ELF-1 (cell line): ENCODE measurements at places on chromosomes 12 and 14.

DNA sequence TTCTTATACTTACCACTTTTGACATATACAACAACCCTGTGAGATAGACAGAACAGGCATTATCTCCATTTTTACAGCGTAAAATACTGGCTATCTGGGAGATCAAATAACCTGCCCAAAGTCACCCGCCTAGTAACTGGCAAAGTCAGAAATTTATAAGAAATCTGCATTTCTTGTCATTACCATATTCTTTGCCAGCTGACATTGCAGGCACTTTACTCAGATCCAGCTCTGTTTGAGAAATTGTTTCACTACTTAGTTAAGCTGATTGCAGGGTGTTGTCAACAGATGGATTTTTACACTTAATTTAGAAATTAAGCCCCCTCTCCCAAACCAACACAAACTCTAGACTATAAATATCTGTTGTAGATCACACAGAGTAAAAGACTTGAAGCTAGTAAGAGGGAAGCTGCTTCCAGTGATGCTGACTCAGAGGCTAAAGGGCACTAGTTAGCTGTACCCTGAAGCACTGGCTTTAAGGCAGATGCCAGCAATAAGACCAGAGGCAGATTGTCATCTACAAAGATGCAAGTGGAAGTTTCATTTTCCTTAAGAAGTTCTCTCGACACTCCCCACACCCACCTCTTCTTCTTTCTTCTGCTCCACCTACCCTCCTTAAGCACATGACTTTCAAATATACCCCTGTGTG lies 153.1 kb downstream of the ANO6 start:
- DNase-seq, result no peak

DNA sequence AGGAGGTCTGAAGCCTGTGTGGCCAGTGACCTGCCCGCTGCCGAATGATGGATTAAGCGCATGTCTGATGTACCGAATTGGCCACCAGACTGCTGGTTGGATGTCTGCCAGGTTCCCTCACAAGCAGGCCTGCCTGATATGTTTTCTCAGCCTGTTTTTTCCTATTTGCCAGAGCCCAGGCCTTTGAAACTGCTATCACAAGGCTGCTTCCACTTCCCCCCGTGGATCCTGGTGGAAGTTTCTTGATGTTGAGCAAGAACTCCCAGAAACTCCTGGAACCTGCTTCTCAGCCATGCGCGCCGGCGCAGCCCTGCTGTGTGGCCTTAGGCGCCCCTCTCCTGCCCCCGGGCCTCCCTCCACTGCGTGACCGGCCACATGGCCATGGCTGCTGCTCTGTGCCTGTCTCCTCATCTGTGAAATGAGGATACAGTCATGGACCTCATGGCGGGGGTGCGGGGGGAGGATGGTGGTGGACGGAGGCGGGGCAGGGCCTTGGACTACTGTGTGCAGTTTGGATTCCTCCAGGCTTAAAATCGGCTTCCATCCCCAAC lies 56.6 kb downstream of the CALM1 start:
- DNase-seq, result no peak

DNA sequence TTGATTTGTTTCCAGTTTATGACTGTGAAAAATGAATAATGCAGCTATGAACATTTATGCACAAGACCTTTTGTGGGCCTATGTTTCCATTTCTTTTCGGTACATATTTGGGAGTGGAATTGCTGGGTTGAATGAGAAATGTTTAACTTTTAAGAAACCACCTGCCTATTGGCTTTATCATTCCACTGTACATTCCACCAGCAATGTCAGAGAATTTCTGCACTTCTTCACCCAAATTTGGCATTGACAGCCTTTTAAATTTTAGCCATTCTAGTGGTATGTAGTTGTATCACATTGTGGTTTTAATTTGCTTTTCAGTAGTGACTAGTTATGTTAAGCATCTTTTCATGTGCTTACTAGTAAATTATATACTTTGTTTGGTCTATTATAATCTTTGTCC lies 317.0 kb upstream of the TMTC1 start:
- DNase-seq, result no peak

GRCh38 chr12:106429043-106429552 lies 71.5 kb downstream of the POLR3B start:
- no peak for DNase-seq

DNA sequence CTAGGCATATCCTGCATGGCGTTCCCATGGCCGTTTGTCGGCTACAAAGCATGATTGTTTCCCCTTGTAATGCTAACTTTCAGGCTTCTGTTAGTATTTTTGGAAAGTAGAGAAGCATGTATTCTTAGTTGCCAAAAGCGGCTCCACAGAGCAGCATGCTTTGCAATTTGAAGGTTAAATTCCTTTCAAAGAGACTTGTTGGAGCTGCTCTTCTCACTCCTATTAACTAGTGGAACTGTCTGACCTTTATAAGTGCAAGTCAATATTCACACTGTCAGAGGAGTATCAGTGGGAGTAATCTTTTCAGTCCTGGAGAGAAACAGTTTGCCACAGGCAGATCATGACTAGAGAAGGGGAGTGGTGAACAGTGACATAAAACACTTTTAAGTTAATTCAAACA lies 656.1 kb upstream of the NOVA1 start:
- DNase-seq, result no peak

DNA sequence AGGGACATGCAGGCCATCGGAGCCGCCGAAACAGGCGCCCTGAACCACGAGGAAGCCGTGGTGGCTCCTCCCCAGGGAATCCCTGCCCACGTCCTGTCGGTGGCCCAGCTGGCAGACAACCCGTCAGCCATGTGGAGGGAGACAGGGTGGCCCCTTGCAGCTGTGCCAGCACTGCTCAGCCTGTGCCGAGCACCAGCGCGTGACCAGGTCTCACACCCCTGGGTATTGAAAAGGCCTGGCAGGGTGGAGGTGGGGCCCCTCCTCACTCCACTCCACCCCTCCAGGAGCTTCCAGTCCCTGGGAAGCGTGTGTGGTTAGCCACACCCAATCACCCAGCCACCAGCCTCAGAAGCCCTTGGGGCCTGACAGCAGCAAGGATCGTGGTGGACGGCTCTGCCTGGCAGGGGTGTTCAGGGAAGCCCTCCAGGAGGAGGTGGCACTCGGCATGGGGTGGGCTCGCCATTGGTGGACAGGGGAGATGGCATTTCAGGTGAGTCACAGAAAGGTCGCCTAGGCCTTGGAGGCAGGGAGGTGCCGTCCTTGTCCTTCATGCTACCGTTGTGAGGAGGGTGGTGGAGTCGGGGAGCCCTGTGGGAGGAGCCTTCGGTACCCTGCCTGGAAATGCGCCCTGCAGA lies 12.3 kb upstream of the DLK1 start:
- DNase-seq, result no peak

- DNase-seq, result no peak
Observed at GRCh38 chr14:95828649-95829265, 47.9 kb upstream of the TUNAR start.

- DNase-seq, result no peak
Observed at GRCh38 chr12:105018012-105018411, 31.9 kb downstream of the NOPCHAP1 start.

- DNase-seq, result no peak
Observed at GRCh38 chr12:538731-539539, 79.2 kb downstream of the B4GALNT3 start.

- DNase-seq, result no peak
Observed at GRCh38 chr14:37890095-37890494, 294.7 kb downstream of the TTC6 start.

GRCh38 chr12:39467432-39467870 lies 24.5 kb upstream of the KIF21A start:
- no peak for DNase-seq
